AG10803 (cell line): ENCODE measurements at places on chromosomes 5 and 9.
A peak's percentile ranks its signal among the peaks of the same experiment; 100 is the strongest.

DNA sequence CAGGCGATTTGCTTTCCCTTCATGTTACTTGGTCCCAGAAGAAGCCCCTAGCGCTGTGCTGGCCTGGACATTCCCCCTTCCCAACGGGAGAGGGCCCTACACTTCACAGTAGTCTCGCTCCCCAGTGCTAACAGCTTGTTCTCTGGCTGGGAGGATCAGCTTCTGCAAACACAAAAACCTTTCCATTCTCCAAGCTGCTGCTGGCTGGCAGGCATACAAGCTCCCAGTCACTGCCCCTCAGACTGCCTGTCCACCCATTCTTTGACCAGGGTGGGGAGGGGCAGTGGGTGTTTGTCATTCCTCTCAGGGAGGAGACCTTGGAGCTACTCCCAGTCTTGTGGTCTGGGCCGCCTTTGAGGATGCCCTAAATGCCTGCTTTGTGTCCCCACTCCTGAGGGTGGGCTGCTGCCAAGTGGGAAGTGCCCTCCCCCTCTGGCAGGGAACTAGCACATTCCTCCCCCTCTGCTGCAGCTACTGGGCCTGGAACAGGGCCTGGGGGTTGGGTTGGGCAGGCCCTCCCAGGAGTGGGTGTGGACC is 20.8 kb downstream of the ENHO start:
- peak; percentile 84 for DNase-seq

GRCh38 chr9:70013598-70014196 is 30.0 kb upstream of the MAMDC2 start:
- peak; percentile 71 for DNase-seq

- DNase-seq = no peak
Measured at GRCh38 chr5:107325866-107326265, 344.9 kb downstream of the EFNA5 start.

GRCh38 chr9:126612326-126612812 is 1.4 kb upstream of the LMX1B start:
- no peak for DNase-seq

DNA sequence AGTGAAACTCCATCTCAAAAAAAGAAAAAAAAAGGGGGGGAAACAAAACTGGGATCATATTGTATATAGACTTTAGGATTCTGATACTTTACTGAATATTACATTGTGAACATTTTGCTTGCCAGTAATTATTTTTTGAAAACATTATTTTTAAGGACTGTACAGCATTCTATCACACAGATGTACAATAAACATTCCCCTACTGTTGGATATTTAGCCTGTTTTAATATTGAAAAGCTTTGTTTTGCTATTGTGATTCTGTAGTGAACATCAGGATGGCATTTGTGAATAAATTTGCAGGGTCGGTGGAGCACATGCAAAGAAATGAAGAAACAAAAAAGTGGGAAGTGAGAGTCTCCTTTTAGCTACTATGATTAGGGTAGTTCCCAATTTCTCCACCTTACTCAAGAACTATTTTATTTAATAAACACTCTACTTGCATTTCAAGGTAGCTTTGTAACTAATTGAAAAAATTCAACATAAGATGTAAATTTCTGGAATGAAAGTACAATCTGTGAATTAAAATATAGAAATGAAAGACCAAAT is 18.7 kb downstream of the RASGRF2 start:
- DNase-seq = no peak

DNA sequence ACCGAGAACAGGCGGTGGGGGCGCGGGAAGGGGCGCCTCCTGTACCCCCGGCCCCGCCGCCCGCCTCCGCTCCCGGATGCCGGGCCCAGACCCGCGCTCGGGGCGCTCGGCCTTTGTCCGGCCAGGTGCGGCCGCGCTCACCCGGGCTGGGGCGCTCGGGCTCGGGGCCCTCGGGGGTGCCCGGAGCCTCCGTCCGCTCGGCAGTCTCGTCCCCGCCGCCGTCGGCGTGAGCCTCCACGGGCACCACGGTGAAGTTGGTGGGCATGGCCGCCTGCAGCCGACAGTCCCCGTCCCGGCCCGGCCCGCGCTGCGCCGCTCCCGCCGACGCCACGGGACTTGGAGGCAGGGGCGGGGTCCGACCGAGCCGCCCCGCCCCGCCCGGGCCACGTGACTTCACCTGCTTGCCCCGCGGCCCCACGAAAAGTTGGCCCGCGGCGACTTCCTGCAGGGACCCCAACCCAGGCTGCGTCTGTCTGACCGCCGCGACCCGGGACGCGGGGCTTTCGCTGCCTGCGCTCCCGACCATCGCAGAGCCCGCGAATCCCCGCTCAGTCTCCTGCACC is at the start of gene SLC12A7:
SLC12A7 (minus strand) TSS at position 337 of the 563 bp plus-strand sequence; CDS start at position 265, 72 bp downstream.
- no peak for DNase-seq

DNA sequence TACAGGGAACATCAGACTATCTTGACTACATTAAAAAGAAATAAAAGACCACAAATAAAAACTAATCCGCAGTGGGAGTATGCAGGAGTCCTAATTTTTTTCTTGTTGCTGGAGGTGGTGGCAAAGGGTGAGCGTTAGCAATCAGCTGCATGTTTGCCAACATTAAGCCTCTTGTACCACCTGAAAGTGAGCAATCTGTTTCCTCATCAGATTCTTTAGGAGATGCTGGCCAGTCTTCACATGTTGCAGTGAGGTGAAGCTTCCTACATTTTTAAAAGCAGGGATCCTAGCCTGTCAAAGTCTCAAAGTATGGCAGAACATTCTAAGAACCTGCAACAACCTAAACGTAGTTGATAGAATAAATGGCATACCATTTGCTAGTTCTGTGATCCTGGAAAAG is 162.2 kb upstream of the MEF2C start:
- DNase-seq = no peak

GRCh38 chr5:55113327-55113726 is 10.9 kb downstream of the GZMA start:
- no peak for DNase-seq

GRCh38 chr5:87190041-87190440 is 77.6 kb upstream of the RASA1 start:
- DNase-seq = no peak

- peak; percentile 23 for DNase-seq
Measured at GRCh38 chr5:145917288-145917687, 19.1 kb upstream of the SH3RF2 start.

DNA sequence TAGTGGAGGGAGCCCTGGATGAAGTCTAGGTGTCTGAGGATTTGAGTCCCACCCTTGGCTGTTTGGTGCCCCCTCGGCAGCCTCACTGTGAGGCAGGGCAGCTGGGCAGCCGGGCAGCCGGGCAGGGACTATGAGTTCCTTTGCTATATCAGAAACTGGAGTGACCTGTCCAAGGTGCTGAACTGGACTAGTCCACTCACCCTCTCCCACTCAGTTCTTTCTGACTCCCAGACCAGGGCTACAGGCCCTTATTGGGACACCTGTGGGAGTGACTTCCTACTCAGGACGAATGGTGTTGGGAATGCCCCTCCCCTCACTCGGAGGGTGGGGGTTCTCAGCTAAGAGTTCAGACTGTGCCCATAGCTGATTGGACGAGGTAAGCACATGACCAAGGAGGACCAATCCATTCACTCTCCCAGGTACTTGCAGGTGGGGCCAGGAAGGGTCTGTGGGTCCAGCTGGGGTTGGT is 34.1 kb upstream of the RAPGEF1 start:
- peak; percentile 57 for DNase-seq

- DNase-seq = peak; percentile 13
Measured at GRCh38 chr9:75992482-75993206, 102.2 kb downstream of the PCSK5 start.
